IMR-90 (cell line): ENCODE measurements at places on chromosomes 16 and 17. TPM values are rescaled to one million over a fixed set of nuclear protein-coding genes. Genes with fewer than 3 reads are reported as not detected.

DNA sequence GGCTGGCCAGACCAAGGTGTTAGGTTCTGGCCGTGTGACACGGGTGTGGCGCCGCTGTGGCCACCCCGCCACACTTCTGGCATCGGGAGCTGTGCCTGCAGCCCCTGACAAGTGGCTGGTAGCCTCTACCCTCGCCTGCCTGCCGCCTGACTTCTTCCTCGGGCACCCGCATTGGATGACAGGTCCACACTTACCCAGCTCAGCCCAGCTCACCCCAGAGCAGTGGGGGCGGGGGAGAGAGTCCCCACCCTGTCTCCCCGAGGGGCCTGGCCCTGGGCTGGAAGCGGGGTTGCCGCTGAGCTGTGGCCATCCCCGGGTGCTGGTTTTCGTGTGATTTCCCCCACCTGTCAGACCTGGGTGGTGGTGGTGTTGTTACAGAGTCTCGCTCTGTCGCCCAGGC lies 53.9 kb upstream of the ACSF3 start:
- no peak for DNase-seq

DNA sequence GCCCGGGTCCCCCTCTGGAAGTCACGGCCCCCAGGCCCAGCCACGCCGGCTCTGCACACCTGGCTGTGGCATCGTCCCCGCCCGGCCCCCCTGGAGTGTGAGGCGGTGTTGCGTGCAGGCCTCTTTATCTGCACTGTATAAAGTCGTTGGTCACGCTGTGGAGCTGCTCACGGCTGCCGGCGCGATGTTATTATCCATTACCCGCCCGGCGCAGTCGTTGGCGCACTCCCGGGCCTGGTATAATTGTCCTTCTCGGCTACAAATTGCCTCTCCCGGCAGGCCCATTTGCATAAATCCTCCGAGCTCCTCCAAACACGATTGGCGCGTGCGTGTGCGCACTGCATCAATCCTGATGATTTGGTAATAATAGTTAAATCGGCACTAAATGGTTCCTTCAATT lies 57.8 kb downstream of the BAHCC1 start:
- no peak for DNase-seq

DNA sequence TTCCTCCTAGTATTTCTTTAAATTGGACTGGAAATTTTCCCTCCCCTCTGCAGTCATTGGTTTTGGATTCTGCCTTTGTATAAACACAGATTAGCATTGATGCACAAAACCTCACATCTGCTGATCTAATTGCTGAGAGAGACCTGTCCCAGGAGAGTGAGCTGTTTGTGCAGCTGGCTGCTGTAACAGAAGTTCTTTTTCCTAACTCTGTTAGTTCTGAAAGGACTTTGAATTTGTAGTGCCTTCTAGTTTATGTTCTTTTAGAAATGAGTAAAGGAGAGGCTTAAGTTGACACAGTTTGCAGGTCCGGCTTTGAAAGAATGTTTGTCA lies 45.2 kb upstream of the KPNB1 start:
- DNase-seq: peak; percentile 85

- no peak for DNase-seq
These were observed 4.8 kb upstream of the BLMH start for GRCh38 chr17:30296499-30297080.

DNA sequence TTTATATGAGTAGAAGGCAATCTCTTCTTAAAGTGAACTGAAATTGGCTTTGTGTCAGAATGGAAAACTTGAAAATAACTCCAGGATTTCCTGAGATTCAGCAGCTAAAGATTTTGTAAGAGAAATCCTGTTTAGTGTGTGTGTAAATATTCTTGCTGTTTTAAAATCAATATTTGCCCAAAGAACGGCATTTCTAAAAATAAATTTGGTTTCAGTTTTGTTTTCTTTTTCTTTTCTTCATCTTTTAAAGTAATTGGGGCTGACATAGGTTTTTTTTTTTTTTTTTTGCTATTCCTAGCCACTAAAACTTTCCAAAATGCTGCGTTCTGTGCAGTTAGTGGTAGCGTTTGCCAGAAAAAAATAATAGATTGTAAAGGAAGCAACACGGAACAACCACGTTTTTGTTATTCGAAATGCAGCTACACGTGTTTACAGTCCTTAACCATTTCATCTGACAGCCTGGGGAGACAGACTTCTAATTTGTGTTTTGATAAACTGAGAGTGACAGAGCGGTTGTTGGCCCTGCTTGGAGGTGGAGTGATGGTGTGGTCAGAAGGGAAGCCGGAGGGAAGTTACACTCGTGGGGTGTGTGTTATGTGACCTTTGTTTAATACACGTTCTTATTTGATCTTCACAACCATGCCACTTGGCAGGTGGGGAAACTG lies 21.6 kb upstream of the SMPD3 start:
- DNase-seq: no peak

DNA sequence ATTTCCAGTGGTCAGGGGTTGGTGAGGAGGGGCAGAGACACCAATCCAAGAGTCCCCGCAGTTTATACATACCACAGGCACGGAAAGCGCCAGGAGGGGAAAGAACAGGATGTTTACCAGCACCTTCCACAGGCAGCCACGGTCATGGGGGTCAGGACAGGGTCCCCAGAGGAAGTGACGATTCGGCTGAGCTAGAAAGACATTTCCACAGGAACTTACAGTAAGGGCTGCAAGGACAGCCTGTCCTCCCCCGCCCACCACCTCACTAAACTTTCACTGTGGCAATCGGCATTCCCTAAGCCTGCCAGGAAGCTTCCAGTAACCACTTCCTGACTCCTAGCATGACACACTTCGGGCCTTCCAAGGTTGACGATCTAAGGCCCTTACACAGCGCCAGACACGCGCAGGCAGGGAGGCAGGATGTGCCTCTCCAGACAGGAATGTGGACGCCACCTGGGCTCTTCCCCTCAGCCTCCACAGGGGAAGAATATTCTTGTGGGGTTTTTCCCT lies 1.2 kb upstream of the MT2A start:
- peak; percentile 100 for DNase-seq

- no peak for DNase-seq
These were observed 2.8 kb downstream of the ZPBP2 start for GRCh38 chr17:39870776-39871175.

- no peak for DNase-seq
These were observed 6.7 kb downstream of the CEP295NL start for GRCh38 chr17:78896091-78896833.

DNA sequence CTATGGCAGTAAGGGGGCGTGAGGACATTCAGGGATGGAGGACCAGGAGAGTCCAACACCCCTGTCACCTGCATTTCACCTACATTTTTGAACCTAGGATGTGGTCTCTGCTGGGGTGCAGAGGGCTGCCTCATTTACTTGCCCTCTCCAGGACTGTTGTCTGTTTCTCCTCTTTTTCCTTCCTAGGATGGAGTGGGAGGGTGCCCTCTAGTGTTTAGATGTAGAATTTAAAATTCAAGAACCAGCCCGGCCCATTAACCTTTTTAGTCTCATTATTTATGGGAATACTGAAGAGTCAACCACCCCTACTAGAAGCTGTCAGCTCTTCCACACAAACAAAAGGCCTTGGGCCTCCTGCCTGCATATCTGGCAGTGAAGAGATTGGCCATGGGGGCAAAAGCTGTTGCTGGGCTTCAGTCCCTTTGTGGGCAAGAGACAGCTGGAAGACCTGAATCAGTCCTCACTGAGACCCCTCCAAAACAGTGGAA lies 2.5 kb upstream of the STARD3 start:
- peak; percentile 44 for DNase-seq

DNA sequence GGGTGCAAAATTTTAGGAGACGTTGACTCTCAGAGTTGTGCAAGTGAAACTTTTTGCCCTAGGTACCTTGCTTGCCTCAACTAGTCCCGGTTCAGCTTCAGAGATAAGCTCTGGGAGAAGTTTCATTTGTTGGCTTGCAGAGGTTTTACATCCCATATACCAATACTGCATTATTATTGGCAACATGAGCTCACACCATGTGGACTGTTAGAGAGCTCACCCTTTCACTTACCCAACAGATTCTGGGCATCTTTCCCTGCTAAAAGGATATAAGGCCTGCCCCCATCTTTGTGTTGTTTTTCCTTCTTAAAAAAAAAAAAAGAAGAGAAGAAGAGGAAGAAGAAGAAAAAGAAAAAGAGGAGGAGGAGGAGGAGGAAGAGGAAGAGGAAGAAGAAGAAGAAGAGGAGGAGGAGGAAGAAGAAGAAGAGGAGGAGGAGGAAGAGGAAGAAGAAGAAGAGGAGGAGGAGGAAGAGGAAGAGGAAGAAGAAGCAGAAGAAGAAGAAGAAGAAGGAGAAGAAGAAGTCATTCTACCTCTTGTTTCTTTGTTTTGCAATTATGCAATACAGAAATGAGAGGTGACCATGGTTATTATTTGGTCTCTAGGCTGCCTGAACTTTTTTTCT lies 292.6 kb upstream of the IRX3 start:
- DNase-seq: no peak

DNA sequence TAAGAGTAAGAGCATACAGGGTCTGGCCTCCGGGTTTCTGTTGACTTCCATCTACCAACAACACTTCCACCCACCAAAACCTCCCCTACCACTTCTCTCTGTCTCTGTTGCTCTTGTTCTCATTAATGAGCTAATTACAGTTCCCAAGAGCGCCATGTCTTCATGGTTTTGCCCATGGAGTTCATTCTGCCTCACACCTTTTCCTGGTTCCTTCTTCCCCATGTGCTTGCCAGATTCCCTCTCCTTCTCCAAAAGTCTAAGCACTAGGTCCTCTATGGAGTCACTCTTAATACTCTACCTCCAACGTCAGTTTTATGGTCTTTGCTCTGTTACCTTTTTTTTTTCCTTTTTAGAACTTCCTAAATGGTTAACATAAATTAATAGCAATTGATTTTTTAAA lies 92.8 kb downstream of the MYO1D start:
- DNase-seq: no peak

DNA sequence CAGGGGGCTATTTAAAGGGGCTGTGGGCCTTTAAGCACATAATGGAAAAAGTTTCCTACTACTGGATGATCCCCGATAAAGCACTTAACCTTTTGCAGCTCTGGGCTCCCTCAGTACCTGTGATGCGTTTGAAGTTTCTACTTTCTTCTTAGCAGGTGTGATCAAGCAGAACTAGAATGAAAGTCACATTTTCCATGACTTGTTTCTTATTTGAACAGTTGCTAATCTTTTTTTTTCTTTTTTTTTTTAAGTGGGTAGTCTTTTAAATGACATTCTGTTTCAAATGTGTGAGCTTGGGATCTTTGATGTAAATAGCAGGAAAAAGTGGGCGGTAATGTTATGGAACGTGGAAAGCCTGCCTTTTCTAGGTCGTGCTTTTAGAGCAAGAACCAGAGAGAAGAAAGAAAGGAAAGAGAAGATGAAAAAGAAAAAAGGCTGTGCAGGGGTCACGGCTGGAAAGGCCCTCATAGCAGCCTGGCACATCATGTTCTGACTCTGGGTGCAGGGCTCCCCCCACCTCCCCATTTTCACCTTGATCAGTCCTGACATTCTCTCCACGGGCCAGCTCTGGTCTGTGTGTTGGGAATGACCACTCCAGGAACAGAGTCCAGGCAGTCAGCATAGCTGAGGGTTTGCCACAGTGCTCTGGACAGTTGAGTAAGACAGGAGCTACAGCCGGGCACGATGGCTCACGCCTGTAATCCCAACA lies 150.6 kb downstream of the CLEC16A start:
- DNase-seq: no peak

DNA sequence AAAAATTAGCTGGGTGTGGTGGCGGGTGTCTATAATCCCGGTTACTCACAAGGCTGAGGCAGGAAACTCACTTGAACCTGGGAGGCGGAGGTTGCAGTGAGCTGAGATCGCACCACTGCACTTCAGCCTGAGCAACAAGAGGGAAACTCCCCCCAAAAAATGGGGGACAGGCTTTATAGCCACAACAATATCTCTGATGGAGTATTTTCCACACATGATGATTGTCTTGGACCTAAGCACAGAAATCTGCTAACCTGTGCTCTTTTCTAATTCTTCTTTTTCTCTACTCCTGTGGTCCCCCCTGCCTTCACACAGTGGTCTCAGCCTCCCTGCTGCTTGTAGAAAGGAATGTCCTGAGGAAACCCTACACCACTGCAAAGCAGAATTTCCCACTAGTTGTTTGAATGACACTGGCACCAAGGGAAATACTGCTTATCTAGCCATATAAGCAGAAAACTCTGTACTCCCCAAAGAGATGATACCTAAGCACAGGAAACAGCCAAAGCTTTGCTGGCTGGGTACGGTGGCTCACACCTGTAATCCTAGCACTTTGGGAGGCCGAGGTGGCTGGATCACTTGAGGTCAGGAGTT lies 117.6 kb downstream of the USP31 start:
- no peak for DNase-seq

GRCh38 chr16:81885976-81886586 lies 107.0 kb downstream of the PLCG2 start:
- peak; percentile 16 for DNase-seq

DNA sequence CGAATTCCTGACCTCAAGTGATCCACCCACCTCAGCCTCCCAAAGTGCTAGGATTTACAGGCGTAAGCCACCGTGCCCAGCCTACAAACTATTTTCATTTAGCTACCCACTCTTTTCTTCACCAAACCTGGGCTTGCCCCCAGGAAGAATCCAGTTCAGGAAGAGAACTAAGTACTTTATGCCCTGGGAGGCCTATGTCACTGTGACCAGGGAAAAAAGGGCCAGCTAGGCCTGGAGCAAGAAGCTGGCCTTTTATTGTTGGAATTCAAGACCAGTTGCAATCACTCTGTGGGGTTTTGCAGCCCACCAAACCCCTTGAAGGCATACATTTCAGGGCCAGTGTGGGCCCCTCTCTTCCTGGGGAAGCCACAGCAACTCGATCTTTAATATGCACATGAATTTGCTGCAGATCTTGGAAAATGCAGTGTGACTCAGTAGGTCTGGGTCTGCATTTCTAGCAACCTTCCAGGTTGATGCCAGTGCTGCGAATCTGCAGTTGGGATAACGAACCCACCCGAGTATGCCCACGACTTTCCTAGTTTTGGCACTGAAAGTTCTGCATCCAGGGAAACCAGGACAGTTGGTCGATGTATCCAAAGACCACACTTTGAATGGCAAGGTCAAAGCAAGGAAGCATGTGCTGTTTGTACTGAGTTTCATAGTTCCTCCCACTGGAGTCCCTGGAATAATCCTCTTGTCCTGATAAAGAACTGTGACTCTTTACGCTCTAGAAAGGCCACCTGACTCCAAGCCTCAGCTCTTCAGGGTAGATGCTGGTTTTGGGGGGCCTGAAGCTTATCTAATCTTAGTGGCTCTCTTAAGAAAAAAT lies 7.2 kb upstream of the MRPS23 start:
- DNase-seq: no peak

DNA sequence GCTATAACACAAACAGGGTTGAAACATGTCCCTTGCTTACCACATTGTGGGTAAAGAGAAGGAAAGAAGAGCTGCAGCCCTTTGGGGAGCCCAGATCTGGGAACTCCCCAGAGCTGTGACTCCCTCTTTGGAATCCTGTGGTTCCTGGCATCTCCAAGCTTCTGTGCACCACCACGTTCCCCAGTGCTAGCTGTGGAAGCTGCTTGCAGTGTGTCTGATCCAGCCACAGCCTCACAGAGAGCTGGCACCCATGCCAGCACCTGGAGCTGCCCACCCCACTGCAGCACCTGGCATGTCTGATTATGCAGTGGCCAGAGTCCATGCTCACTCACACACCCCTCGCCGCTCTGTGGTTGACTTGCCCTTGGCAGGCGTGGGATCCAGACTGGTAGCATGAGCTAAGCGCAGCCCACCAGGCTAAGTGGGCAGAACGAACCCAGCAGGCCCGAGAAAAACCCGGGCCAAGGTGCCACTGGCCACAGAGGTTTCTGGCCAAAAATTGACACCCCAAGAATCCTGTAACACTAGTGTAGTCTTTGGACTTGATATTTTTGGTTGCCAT lies 252.6 kb upstream of the KCNJ16 start:
- DNase-seq: no peak

The SLC2A4 gene
- under 0.01 TPM in 1 of 2 replicates, not detected in the other for total RNA-seq

The HOXB6 gene
- total RNA-seq: 11.1 and 11.9 TPM in 2 replicates

The KRTAP4-1 gene
- total RNA-seq: not detected in 2 replicates

The ABCC3 gene
- 2.2 and 3.2 TPM in 2 replicates for total RNA-seq

The KRTAP9-4 gene
- total RNA-seq: not detected in 2 replicates

The EVPL gene
- total RNA-seq: not detected in 2 replicates

The CFAP52 gene
- total RNA-seq: not detected in 2 replicates
